Right ventricle myocardium inferior (tissue), 1 donor: ENCODE measurements at places on chromosomes 13 and 19. TPM values are rescaled to one million over a fixed set of nuclear protein-coding genes. Genes with fewer than 3 reads are reported as not detected.

KL gene
- total RNA-seq, result 1.5 TPM

GRCh38 chr19:4403005-4403761 is 743 bp downstream of the CHAF1A start:
- no peak for DNase-seq

GRCh38 chr13:33285420-33286124 is at the start of gene STARD13:
Gene STARD13, minus strand, starts transcription at chr13:33285755. Its CDS starts 117 bp downstream, at chr13:33285638.
- peak; percentile 94 for DNase-seq

GRCh38 chr19:3333662-3334061 is 32.7 kb upstream of the NFIC start:
- DNase-seq, result peak; percentile 44

- no peak for DNase-seq
Measured at GRCh38 chr13:30331331-30331771, 24.0 kb upstream of the KATNAL1 start.

ELF1 gene
- total RNA-seq, result 36.7 TPM

DNA sequence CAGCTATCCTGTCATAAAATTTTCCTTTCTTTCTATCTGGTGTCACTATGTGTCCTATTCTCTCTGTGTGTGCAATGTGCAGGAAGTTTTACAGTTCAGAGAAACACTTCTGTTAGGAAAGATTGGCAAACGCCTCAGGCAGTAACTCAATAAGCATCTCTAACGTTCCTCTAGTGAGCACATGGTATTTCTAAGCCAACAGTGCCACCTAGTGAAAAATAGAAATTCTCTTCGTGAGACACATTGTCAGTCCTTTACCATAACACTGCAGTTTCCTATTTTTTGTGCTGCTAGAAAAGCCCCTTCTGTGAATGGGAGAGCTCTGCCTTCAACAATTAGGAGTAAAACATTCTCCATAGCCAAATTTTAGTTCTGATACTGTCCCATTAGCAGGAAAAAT is 50.7 kb downstream of the ZNF723 start:
- no peak for DNase-seq

DNA sequence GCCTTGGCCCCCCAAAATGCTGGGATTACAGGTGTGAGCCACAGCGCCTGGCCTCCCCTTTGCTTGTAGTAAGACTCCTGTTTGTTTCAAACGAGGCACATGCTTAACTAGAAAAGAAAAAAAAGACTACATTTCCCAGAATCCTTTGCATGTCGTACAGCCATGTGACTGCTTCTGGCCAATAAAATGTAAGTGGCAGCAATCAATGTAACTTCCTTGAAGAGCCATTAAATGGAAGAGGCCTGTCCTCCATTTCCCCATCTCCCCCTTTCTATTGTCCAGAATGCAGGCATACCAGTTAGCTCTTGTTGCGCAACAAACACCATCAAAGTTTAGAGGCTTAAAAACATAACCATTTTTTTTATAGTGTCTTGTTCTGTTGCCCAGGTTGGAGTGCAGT is 10.4 kb upstream of the GPR32 start:
- no peak for DNase-seq

DNA sequence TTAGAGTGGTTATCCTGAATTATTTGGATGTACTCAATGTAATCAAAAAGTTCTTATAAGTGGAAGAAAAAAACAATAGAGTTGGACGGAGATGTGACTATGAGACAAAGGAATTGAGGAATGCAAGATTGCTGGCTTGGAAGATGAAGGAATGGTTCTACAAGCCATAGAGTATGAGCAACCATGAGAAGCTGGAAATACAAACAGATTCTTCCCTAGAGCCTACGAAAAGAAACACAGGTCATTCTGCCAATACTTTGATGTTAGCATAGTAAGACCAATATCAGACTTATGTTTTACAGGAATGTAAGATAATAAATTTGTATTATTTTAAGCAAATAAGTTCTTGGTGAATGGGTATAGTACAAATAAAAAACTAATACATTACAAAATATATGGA is 249.2 kb downstream of the DIAPH3 start:
- no peak for DNase-seq

- DNase-seq, result peak; percentile 96
Measured at GRCh38 chr19:35879770-35880317, 11.5 kb downstream of the APLP1 start.

ZNF44 gene
- 9.2 TPM for total RNA-seq

SERP2 gene
- 15.7 TPM for total RNA-seq

KLK5 gene
- total RNA-seq, result not detected

GRCh38 chr13:112245989-112246388 is 130.2 kb upstream of the SPACA7 start:
- no peak for DNase-seq

DNA sequence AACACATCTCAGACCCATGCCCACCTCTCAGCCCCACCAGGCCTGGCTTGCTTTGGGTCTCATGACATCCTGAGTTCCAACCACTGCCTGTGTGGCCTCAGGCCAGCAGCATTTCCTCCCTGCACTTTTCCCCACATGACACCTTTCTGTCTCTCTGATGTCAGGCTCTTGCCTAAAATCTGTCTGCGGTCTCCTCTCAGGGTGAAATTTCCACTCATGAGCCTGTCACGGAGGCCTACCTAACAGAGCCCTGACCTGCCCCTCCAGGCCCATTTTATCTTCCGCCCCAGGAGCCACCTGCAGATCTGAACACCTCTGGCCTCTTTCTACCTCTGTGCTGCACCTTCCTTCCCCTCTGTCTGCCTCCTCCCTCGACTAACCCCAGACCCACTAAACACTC is 93.5 kb downstream of the ZDHHC20 start:
- DNase-seq, result no peak

- no peak for DNase-seq
Measured at GRCh38 chr13:44895264-44895952, 93.9 kb downstream of the NUFIP1 start.

GRCh38 chr13:96539791-96540190 is 449.9 kb downstream of the HS6ST3 start:
- DNase-seq, result no peak

CGB8 gene
- not detected for total RNA-seq

DNA sequence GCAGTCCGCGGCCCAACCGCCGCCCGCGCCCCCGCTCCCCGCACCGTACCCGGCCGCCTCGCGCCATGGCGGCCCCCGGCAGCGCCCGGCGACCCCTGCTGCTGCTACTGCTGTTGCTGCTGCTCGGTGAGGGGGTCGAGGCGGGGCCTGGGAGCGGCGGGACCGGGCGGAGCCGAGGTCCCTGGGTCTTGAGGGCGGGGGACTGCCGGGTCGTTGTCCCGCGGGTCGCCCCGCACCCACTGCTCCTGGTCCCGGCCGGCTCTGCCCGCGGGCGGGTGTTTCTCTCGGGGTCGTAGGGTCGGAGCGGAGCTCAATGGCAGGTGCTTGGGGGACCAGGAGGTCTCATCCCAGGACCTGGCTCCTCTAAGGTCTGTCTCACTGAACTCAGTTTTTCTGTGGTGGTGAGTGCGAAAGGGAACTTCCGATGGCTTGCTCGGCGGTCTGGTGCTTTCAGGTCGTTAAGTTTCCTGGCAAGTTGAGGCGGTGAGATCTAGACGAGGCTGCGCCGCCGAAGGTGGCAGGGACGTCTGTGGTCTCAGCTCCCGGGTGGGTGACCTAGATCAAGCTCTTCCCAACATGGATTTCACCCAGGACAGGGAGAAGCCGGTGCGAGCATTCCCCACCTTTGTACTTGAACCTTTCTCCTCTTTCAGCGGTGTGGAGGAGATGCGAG is 467 bp downstream of the LAMP1 start:
- peak; percentile 74 for DNase-seq

DNA sequence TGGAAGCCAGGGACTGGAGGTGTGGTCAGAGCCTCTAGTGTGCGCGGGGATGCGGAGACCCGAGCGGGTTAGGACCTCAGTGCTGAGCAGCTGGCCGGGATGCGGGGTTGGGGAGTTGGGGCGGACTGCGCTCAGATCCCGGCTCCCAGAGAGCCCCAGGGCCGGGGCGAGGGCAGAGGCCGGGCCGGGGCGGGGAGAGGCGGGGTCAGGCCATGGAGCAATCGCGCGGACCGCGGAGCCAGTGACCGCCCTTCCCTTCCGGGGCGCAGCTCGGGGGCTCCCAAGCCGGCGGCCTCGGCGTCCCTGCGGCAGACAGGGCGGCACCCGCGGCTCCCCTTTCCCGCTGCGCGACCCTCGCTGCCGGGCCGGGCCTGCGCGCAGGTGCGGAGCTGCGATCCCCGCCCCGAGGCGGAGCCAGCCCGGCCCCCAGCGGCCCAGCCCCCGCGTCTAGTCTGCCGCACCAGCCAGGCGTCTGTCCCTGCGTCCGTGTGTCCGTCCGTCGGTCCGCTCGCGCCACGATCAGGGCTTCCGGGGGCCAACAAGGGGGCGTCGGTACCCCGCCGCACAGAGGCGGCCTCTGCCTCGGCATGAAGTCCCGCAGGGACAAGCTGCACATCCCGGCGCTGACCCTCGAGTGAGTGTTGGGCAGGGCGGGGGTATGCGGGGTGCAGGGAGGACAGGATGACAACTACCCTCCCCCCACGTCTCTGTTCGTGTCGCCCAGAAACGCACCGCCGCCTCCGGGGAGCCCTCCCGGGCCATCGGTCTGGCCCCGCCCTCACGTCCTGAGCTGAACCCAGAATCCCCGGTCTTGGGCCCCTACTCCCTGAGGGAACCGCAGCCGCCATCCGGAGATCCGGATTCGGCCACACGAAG is 12.4 kb downstream of the MAST3 start:
- peak; percentile 92 for DNase-seq

DBP gene
- 15.2 TPM for total RNA-seq

- DNase-seq, result no peak
Measured at GRCh38 chr19:281156-281853, 9.9 kb downstream of the PLPP2 start.

IZUMO4 gene
- 1.4 TPM for total RNA-seq

SYT3 gene
- total RNA-seq, result 0.27 TPM

- DNase-seq, result no peak
Measured at GRCh38 chr19:35222373-35223015, 6.0 kb downstream of the FAM187B start.

DNA sequence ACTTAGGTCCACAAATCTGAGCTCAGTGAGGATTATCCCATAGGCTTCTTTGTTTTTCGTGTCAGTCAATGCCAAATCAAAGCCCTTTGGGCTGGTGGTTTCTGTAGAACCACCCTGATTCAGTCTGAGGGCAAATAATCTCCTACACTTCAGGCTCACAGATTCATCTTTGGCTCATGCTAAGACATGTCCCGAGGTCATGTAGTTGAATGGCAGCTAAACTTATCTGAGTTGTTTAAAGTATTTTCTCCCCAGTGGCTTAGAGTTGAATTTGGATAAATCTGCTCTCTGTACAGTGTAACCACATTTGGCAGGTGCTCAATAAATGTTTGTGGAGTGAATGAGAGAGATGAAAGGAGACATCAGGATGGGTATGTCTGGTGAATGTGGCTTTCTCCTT is 13.1 kb upstream of the SLC25A42 start:
- no peak for DNase-seq

PSG11 gene
- total RNA-seq, result not detected

CASP14 gene
- not detected for total RNA-seq

DNA sequence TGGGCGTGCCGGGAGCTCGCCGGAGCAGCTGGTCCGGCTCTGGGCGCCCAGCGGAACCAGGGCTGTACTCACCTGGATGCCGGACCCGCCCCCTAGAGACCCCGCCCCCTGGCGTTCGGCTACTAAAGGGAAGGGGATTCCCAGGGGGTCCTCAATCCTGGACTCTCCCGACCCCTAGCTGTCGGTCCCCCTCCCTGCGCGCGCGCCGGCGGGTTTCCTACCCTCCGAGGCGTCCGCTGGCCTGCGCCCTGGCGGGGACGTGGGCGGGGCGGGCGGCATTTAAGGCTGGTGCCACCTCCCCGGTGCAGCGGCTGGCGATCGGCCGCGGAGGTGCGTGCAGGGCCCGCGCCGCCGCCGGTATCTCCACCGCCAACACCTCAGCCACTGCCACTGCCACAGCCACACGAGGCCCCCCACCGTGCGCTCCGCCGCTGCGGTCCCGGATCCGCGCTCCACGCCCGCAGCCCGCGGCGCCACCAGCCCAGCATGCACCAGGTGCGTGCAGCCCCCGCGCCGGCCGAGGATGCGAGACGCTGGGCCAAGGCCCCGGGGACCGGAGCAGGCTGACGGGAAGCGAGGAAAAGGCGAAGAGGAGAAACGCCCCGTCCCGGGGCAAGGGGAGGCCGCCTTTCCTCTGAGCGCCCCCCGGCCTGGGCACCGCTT is at the start of gene ATP12A:
TSS of gene ATP12A (plus strand) at position 151 of the 663 bp plus-strand sequence. CDS start at position 487, 336 bp downstream.
- no peak for DNase-seq

- peak; percentile 81 for DNase-seq
Measured at GRCh38 chr19:55080121-55080967, 4.7 kb downstream of the EPS8L1 start.

- no peak for DNase-seq
Measured at GRCh38 chr13:101127741-101128353, 288.5 kb downstream of the NALCN start.

DNA sequence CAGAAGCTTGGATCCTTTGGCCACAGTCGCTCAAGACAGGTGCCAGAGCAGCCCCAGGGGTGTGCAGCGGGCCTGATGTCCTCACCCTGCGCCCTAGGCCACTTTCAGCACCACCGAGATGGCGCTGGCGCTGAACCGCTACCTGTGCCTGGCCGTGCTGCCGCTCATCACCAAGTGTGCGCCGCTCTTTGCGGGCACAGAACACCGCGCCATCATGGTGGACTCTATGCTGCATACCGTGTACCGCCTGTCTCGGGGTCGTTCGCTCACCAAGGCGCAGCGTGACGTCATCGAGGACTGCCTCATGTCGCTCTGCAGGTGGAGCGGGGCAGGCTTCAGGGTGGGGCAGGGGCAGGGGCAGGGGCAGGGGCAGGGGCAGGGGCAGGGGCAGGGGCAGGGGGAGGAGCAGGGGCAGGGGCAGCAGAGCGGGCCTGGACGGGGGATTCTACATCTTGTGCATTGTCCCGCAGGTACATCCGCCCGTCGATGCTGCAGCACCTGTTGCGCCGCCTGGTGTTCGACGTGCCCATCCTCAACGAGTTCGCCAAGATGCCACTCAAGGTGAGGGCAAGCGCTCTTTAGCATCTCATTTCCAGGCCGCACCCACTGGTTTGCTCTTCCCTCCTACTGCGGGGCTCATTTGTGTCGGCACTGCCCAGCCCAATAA is 69.1 kb downstream of the RYR1 start:
- DNase-seq, result no peak

GRCh38 chr19:15820646-15821045 is 5.2 kb upstream of the OR10H1 start:
- no peak for DNase-seq

DNA sequence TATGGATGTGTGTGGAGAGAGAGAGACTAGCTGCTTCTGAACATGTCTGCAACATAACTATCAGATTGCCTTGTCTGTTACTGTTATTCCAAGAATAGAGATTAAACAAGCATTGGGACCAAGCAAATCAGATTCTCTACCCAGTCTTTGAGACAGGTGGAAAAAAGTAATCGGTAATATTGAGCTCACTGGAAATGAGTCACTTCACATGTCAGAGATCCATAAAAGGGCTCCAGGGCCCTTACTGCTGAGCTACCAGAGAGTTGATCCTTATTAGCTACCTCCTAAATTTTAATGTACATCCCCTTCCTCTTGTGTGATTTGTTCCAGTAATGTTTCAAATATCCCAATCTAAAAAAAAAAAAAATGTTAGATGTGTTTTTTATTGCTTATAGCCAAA is 2118.0 kb downstream of the PCDH9 start:
- no peak for DNase-seq

PRODH2 gene
- not detected for total RNA-seq
